ENCODE measurements at places on chromosomes 4 and X. TPM values are rescaled to one million over a fixed set of nuclear protein-coding genes. Genes with fewer than 3 reads are reported as not detected.

- DNase-seq = no peak
These were observed 80.7 kb upstream of the EOLA2 start for GRCh38 chrX:150018931-150019361.

PGK1 gene
- total RNA-seq = 457 TPM

DNA sequence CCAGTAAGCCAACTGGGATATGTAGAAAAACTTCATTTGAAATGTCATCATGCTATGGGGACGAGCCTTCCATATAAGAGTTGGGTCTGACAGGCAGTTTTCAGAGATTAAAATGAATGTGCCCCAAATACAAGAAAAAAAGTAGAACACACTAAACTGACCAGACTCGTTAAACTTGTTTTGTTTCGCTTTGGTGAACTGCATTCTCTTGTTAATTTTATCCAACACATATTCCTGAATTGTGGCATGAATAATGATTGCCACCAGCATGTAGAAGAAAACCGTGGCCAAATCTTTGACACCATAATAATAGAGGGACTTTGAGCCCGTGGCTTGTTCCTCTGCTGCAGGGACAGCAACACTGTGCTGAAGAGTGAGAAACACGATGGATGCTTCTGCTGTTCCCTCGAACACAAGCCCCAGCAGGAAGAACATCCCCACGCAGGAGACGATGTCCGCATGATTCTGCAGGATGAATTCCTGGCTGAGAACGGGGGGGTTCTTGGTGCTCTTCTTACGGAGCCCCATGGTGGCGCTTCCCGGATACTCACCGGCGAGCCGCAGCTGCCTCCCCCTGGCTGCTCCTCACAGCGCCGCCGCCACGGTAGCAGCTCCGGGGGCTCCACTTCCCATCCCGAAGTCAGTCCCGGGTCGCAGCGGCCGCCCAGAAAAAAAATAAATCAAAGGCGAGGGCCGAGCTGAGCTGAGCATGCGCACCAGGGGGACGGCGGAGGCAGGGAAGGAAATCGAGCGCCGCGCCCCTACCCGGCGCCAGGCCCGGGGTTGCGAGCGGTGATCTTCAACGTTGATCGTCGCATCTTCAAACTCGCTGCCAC lies at the start of gene TRAM1L1:
TSS of gene TRAM1L1 (minus strand) at position 711 of the 836 bp plus-strand sequence. CDS start at position 528, 183 bp downstream.
- peak; percentile 5 for DNase-seq

DNA sequence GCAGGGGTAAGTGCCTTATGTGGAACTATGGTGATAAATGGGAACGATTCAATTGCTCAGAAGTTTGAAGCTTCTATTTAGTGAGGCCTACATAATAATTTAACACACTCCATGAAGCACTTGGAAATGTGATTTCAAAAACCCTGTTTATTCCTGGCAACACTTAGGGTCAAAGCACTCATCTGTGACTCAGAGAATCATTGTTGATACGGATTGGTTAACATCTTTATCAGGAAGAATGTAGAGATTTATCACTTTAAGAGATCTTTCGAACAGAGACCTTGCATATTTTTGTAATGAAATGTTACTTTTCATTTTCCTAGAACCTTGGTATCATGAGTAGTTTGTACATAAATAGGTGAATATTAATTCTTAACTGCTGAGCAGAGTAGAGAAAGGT lies 269.1 kb upstream of the SLIT2 start:
- no peak for DNase-seq

- DNase-seq = no peak
These were observed 35.9 kb downstream of the WDR1 start for GRCh38 chr4:10080589-10081217.

PLP2 gene
- 266 TPM for total RNA-seq

EXOC1L gene
- total RNA-seq = not detected

GRCh38 chr4:168540086-168540485 lies 43.2 kb downstream of the PALLD start:
- peak; percentile 5 for DNase-seq

- no peak for DNase-seq
These were observed 33.3 kb downstream of the BANK1 start for GRCh38 chr4:101823864-101824263.

TBC1D9 gene
- not detected for total RNA-seq

- no peak for DNase-seq
These were observed 1035.6 kb downstream of the PCDH7 start for GRCh38 chr4:31755751-31756150.

DNA sequence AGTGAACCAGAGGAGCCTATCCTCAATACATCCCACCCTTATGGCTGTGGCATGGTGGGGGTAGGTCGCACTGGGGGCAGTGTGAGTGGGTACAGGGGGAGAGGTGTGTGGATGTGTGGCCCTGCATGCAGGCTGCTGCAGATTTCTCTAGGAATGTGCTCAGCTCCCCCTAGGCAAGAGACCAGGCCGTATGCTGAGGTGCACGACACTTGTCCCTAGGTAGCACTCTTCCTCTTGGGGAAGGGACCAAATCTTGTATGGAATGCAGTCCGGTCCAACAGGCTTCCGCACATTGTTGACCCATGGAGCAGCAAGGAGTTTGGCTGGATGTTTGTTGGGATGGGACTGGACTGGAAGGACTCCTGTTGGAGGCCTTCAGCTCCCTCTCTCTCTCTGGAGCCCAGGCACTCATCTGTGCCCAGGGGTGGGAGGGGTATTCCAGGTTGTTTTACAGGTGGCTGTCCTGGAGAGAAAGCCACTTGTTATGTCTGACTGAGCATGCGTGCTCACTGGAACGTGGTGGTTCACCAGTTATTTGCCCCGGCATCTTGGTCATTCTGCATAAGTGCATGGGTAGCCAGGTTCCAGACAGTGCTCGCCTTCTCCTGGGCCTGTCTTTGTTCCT lies 55.1 kb downstream of the NBDY start:
- no peak for DNase-seq

Data from activated T-cell treated with anti-CD3 and anti-CD28 coated beads, Interleukin-2, amount 50 U/mL, for 72 hours (primary cell).